ENCODE measurements at places on chromosomes 13 and 19.

DNA sequence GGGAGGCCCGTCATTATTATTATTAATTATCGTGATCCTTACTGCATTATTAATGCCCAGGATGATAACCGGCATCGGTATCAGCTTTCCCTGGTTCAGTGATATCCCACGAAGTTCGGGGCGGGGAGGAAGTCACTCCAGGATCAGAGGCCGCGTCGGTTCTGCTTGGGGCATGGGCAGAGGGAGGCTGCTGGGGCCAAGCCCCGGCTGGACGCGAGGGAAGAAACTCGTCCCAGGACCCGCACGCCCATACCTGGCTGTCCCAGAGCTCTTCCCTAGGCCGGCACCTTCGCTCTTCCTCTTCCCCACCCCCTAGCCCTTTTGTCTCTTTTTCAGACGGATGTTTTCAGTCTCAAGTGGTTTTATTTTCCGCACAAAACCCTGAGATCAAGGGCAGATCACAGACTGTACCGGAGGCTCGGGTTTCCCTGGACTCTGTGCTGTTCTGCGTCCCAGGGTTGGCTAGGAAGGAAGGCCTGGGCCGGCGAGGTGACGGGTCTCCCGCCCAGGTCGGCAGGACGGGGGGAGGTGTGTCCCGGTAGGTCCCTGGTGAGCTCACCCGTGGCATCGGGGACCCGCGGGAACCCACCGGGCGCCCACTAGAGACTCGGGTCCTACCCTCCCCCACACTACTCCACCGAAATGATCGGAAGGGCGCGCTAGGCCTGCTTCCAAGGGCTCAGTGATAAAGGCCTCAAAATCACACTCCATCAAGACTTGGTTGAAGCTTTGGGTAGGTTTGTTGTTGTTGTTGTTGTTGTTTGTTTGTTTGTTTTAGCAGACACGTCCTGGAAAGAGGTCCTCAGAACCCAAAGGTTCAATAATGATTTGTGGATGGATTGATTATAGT is 7.9 kb downstream of the ZIC2 start:
- DNase-seq: no peak

DNA sequence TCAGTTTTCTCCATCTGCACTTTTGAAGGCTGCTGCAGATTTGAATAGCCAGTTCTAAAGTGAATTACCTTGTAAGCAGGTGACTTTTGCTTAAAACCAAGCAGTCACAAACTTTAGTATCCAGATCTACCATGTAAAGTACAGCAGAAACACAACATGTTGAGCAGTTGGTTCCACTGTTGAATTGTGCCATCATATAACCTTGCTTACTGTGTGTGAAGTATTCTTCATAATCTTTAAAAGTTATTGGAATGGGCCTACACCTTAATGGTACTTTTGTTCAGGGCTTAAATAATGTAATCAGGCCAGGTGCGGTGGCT is 23.2 kb upstream of the MTUS2 start:
- no peak for DNase-seq

DNA sequence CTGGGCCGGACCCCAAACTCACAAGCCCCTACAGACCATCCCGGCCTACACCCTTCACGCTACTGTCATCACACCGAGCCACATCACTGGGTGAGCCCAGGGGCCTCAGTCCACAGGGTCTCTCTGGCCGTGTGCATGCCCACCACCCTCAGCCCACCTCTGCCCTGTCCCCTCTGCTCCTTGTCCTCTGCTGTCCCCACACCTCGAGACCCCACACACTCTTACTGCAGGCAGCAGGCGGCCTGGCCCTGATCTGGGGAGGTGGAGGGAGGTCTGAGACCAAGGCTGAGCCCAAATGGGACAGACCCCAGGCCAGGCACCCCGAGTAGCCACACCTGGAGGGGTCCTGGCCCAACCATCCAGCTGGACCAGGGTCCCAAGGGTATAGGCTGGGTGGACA is 35.2 kb downstream of the PEPD start:
- no peak for DNase-seq

GRCh38 chr13:100339411-100339940 is 249.1 kb downstream of the GGACT start:
- DNase-seq: no peak

DNA sequence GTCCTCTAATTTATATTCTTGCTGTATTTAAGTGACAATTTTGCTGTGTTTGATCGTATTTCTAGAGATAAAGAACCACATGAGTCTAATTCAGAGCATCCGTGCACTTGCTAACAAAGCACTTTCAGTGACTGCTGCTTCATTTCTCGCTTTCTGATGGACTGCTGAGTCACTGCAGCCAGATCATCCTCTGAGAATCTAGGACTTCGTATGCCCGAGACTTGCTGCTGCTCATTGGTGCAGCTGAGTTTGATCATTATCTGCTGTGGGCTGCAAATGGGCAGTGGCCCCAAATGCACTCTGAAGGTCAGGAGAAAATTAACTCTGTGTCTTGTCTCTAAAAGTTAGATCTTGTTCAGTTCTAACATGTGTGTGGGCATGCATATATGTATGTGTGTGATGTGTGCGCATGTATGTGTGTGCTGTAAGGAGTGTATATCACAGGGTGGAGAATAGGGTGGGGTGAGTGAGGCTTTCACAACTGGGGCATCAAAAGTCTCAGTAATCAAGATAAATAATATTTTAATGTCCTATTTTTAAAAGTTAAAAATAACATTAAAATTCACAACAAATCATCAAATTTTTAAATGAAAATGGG is 342.6 kb downstream of the MTUS2 start:
- no peak for DNase-seq

- no peak for DNase-seq
These were observed 6.0 kb upstream of the EML2 start for GRCh38 chr19:45645068-45645630.

All from hematopoietic multipotent progenitor cell treated with erythropoietin and hydrocortisone succinate and interleukin-3 and kit ligand, for 4 days (in vitro differentiated cells).